ENCODE measurements at places on chromosomes 7 and 10.
A peak's percentile ranks its signal among the peaks of the same experiment; 100 is the strongest.

GRCh38 chr7:97818066-97818663 lies 54.0 kb downstream of the ASNS start:
- no peak for DNase-seq

GRCh38 chr7:18221377-18222293 lies 194.0 kb upstream of the PRPS1L1 start:
- DNase-seq, result no peak

DNA sequence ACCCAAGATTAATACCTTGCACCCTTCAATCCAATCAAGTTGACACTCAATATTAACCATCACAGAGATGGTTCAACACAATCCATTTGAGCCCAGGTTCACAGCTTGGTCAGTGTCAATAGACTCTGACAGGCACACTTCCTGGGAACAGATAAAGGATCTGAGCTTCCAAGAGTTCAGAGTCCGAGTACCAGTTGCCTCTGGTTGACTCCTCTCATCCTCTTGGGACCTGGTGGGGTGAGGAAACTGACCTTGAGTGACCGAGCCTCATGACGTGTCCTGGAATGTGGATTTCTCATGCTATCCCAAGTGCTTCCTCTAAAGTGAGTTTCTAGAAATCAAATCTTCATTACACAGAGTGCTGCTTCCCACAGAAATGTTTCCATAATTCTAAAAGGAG lies 162.0 kb downstream of the CYP26A1 start:
- no peak for DNase-seq

DNA sequence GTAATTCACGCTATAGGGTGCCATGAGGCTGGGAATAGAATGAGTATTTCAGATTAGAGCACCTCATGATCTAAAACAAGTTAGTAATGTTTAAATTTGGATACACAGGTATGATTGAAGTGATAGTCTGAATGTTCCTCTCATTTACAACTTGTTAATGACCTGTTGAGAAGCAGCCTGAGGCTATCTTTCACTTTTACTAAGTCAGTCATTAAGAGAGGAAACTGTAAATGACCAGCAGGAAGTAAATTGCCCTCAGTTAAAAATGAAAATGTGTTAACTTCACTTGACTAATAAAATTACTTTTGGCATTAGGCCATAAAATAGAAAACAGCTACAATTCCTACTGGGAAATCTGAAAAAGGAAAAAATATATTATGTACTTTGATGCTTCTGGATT lies 1042.0 kb downstream of the DNAJB9 start:
- DNase-seq, result no peak

DNA sequence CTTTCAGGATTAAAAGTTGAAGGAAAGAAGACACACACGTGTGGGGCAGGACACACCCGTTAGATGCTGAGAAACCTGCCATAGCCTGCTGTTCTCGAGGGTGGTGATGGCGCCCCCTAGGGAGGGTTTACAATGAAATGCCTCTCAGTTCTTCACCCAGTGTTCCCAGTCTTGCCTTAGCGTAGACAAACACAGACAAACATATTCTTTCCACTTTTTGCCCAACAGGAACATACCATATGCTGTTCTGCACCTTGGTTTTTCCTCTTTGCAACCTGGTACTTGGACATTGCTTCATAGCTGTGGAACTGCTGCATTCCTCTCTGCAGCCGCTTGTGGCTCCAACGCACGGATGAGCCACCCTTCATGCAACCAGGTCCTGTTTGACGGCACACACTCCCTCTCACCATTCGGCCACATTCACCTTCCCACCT lies 23.3 kb upstream of the HSPA12A start:
- DNase-seq, result peak; percentile 30

- DNase-seq, result no peak
These were observed 38.1 kb downstream of the PRPS1L1 start for GRCh38 chr7:17989546-17989945.

- peak; percentile 51 for DNase-seq
These were observed 56.0 kb downstream of the LGI1 start for GRCh38 chr10:93813507-93814465.

GRCh38 chr10:127989481-127990012 lies 82.6 kb downstream of the PTPRE start:
- peak; percentile 30 for DNase-seq

DNA sequence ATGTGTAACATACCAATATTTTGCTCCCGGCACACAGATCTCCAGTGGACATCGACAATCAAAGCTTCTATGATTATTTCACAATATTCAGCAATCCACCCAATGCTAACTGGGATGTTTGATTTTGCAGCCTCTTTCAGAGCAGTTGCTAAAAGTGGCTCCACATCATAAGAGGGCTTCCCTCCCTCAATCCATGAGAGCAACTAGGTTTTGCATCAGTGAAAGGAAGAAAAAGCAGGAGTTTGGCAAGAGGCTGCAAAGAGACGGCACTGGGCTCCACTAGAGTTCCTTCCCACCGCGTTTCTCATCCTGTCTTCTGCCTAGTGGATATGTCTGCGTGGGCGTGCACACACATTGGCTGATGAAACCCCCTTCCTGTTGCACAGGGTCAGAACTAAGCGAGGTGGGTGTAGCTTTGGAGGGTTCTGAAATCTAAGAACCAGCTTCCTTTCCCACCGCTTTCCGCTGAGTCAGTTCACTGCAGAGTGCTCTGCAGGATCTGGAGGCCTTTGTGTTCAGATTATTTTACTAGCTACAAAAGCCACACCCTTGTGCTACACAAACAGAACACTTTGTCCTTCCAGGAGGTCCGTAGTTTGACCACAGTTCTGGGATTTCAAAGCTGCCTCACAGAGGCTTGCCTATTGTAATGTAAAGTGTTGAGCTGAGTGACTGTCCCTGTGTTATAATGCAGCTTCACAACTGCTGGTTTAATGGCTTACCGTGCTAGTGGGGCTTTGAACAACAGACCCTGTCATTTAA lies 28.1 kb downstream of the ARL4A start:
- DNase-seq, result peak; percentile 54

DNA sequence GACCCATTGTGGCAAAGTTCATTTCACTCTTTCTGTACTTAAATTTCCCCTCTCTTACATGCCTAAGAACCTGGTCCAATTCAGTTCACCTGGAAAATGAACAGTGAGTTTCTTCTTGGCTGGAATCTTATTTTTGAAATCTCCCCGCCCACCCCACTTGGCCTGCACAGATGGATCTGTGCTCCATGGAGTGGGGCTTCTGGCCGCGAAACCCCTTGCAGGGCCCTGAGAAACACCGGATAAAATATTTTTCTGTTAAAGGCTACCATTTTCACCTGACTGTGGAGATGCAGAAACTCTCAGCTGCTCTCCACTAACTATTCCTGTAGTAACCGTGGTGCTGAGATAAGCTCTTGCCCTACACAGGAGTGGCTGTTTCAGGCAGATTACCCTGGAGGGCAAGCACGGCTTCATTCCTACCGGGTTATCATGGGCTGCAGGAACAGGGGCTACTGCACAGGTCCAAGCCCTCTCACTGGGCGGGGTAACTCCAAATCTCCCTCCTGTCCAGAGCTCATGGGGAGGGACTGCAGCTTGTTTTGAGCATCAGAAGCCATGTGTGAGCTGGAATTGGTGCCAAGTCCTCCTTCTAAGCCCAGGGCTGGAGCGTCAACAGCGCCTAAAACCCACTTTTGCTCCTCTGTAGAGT lies 118.9 kb downstream of the PRPF18 start:
- DNase-seq, result no peak

- DNase-seq, result peak; percentile 70
These were observed 2.0 kb upstream of the SFTPA1 start for GRCh38 chr10:79608505-79609375.

DNA sequence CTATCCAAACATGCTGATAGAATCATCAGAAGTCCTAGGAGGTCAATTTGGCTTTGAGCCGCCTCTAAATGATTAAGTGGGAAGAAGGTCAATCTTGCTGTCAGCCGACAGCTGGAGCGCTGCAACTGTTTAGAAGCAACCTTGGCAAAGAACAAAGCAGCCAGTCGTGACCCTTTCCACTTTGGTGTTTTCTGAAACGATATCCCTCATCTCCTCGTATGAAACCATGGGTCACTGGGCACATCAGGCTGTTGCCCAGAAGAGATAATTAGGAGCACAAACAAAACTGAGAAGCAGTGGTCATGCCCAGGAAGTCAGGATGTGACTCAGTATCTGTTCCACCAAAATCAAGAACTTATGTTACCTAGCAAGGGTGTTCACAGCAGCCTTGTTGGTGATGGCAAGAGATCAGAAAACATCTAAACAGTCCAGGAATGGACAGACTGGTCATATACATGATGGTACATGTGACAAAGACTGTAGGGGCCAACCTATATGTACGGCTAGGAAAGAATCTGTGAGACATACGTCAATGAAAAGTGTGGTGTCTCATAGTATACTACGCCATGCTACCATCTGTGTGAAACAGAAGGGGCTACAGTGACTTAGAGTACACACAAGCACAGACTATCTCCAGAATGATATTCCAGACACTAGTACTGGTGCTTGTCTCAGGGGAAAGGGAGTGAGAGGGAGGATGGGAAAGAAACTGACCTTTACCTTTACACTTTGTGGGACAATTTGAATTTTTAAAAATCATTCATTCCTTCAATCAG lies 22.4 kb downstream of the STN1 start:
- DNase-seq, result peak; percentile 59

DNA sequence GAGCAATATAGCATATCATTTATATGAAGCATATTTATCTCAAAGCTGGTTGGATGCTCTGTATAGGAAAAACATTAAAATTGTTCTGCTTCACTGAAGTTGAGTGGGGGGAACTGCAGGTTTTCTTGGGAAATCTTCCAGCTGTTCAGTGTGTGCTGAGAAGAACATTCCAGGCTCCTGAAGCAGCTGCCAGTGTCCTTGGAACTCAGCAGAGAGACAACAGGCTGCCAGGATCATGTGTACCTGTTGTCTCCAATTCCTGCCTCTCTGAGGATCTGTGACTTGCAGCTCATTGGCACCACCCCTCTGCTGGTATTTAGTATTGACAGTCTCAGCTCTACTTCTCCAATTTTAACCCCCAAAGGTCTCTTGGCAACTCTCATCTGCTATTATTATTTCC lies 42.3 kb upstream of the PRKG1 start:
- no peak for DNase-seq

- no peak for DNase-seq
These were observed 50.8 kb downstream of the ALOX5 start for GRCh38 chr10:45424668-45425404.

DNA sequence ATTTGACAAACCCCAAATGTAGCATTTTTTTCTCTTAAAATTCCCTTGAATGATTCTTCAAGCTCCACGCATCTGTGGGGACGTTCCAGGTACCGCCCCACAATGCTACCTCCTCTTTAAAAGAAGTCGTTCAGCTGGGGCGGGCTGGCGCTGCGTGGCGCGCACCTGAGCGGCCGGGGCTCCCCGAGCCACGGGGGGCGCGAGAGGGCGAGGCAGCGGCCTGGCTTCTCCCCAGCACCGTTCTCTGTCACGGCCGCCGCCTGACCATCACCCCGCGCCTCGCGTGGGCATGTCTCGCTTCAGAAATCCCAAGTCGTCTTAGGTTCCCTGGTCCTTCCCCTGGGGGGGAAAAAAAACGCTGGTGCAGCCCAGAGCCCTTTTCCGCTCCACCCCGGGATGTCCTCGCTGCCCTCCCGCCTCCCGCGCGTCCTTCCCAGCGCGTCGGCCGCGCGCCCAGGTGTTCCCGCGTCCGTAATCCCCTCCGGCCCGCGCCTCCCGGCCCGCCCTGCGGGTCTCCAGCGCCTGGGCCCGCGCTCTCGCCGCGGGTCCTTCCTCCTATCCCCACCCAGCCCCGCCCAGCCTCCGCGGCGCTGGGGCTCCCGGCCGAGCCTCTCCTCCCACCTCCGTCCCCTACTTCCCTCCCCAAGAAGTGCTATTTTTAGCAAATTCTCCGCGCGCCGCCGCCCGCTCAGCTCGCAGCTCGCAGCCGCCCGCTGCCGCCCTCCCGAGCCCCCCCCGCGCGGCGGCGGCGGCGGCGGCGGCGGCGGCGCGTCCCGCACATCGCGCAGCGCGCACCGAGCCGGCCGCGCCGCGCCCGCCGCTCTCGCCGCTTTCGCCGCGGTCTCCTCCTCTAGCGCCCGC lies 58.7 kb upstream of the PRPS1L1 start:
- no peak for DNase-seq

GRCh38 chr7:103967401-103967800 lies 22.1 kb downstream of the RELN start:
- no peak for DNase-seq

- no peak for DNase-seq
These were observed 177.2 kb downstream of the PTN start for GRCh38 chr7:137166363-137166762.

GRCh38 chr7:36565792-36566356 lies 158.4 kb downstream of the AOAH start:
- no peak for DNase-seq

- no peak for DNase-seq
These were observed 14.4 kb downstream of the MRPL32 start for GRCh38 chr7:42946627-42946950.

GRCh38 chr10:109701633-109702215 lies 221.6 kb downstream of the XPNPEP1 start:
- no peak for DNase-seq

- no peak for DNase-seq
These were observed 13.2 kb upstream of the GDF10 start for GRCh38 chr10:47286591-47287315.

- peak; percentile 7 for DNase-seq
These were observed 70.9 kb downstream of the GCC1 start for GRCh38 chr7:127514499-127514898.

- DNase-seq, result no peak
These were observed 673.7 kb downstream of the SUGCT start for GRCh38 chr7:40808378-40808942.

- no peak for DNase-seq
These were observed 49.8 kb downstream of the CARD11 start for GRCh38 chr7:2993868-2994267.
